ENCODE measurements at places on chromosomes 13 and 19. TPM values are rescaled to one million over a fixed set of nuclear protein-coding genes. Genes with fewer than 3 reads are reported as not detected.

DNA sequence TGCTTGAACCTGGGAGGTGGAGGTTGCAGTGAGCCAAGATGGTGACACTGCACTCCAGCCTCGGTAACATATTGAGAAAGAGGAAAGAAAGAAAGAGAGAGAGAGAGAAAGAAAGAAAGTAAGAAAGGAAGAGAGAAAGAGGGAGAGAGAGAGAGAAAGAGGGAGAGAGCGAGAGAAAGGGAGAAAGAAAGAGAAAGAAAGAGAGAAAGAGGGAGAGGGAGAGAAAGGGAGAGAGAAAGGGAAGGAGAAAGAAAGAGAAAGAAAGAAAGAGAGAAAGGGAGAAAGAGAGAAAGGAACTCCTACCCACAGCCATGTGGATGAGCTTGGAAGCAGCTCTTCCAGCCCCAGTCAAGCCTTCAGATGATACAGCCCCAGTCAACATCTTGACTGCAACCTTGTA, 46.7 kb downstream of the ZNRF4 start:
- DNase-seq: no peak

DNA sequence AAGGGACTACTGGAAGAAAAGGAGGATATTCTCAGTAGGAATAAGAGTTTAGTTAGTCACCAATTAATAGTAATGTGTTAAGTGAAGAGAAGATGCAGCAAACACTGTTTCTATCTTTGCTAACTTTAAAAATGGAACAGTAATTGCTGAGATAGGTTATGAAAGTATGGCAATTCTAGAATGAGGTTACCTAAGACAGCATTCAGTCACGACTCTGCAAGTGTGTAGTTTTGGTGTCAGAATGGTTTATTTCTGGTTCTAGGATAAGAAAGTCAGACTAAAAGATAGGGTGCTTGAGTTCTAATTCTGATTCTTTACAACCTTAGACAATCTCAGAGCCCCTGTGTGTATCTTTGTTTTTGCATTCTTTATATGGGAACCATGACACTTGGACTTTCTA, 138.1 kb downstream of the POU4F1 start:
- DNase-seq: no peak

DNA sequence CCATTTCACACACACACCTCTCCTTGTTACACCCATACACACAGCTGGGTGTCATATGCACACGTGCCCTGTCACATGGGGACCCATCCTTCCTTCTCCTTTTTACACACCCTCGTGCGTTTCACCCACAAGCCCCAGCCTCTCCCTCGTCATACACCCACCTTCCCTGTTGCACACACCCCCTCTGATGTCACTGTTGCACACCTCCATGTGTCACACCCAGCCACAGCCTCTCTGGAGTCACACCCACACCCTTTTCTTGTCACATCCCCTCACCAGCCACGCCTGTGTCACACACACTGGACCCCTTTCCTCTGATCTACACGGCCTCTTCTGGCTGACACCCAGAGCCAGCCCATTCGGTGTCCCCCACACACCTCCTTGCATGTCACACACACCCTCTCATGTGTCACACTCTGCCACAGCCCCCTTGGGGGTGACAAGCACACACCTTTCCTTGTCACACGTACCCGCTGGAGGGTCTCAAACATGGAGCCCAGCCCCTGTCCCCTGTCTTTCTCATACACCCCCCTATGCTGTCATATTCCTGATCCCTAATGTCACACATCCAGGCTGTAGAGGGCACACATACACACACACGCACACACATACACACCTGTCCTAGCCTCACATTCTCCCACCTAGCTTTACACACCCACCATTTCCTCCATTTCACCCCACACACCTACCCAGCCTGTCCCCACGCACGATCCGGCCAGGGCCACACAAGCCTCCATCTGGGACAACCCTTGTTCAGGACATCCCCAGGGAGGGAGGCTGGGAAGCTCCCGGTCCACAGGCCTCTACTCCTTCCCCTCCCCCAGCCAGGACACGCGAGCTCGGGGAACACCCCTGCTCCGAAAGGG, 1.4 kb downstream of the NOVA2 start:
- DNase-seq: no peak

- no peak for DNase-seq
Observed at GRCh38 chr19:14379294-14380065, 1.8 kb upstream of the ADGRE5 start.

- no peak for DNase-seq
Observed at GRCh38 chr19:571566-571974, 826 bp upstream of the BSG start.

DNA sequence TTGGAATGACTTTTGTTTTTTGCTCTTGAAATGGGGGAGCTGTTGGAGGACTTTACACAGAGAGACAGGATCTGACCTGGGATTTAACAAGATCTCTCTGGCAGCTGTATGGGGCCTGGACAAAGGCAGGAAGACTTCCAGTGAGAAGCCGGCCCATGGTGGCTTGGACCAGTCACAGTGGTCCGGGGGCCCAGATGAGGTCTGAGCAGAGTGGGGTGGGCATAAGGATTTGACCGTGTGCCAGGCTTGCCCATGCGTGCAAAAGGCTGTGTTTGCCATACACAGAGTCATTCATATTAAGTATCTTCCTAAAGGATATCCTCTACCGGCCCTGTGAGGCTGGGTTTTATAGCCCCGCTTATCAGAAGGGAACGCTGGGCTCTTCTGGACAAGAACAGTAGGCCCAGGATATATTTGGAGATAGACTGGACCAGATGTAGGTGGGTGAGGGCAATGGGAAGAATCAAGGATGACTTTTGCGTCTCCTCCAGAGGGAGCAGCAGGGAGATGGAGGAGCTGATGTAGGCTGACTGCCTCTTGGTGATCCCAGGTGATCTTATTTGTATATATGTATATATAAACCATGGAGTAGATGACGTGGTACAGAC, 4.1 kb downstream of the SPACA6 start:
- DNase-seq: no peak

- no peak for DNase-seq
Observed at GRCh38 chr19:55193481-55193880, 13.4 kb upstream of the SYT5 start.

DNA sequence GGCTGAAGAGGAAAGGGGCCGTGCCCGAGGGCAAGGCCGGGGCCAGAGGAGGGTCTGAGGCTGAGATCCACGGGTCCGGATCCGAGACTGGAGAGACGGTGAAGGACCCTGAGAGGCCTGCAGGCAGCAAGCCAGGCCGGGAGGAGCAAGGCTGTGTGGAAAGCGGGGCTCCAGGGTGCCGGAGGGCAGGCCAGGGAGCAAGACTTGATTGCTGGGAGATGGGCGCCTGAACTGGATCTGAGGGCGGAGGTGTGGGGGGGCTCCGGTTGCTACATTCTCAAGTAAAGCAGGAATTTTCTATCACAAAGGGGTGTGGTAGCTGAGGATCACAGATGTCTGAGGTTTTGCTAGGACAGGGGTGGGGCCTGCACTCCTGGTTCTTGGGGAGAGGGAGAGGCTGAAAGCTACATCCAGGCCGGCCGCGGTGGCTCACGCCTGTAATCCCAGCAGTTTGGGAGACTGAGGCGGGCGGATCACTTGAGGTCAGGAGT, 3.8 kb downstream of the MAMSTR start:
- DNase-seq: no peak

- DNase-seq: no peak
Observed at GRCh38 chr19:13881692-13882418, 4.9 kb downstream of the NANOS3 start.

DNA sequence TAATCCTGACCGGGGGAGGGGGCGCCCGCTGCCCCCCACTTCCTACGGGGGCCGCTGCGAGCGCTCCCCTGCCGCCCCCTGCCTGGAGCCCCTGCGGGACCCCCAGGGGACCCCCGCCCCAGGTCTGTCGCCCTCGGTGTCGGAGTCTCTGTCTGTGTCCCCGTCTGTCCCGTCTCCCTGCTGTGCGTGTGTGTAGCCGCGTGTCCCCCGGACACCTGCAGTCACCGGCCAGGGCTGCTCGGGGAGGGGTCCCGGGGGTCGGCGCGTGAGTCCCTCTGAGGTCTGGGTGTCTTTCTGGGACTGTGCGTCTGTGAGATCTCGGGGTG, 7.7 kb upstream of the NFIC start:
- DNase-seq: no peak

- DNase-seq: no peak
Observed at GRCh38 chr19:42252365-42253244, 2.3 kb downstream of the ERF start.

DNA sequence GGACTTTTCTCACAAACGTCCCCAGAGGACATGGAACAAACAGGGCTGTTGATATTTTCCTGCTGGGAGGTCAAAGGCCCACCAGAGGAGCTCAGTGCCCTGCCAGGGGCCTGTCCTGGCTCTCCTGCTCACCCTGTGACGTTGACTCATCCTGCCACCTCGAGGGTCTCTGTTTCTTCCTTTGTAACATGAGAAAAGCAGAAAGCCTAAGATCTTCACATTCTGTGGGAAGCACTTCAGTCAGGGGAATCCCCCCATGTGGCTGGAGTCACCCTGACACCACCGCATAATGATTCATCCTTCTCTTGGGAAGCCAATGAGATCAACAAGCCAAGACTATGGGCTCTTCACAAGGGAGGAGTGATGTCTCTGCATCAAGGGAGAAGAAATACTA, 147.9 kb downstream of the KATNAL1 start:
- no peak for DNase-seq

GRCh38 chr19:46296722-46297461, at the start of gene HIF3A:
Gene HIF3A (plus strand): TSS chr19:46297042. CDS start chr19:46297077, 35 bp downstream.
- DNase-seq: no peak

DNA sequence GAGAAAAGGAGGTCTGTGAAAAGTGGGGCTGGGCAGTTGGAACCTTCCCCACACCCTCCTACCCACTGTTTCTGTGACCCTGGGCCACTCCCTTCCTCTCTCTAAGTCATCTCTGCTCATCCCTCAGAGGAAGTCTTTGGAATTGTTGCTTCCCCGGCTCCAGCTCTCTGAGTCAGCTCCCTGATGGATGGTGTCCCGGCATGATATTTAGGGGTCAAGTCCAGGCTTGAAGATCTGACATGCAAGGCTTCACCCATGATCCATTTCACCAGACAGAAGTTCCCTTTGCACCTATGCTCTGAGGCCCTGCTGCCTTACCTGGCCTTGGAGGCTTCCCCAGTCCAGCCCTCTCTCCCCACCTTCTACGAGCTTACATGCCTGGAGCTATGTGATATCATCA, 13.3 kb downstream of the EXOC3L2 start:
- no peak for DNase-seq

DNA sequence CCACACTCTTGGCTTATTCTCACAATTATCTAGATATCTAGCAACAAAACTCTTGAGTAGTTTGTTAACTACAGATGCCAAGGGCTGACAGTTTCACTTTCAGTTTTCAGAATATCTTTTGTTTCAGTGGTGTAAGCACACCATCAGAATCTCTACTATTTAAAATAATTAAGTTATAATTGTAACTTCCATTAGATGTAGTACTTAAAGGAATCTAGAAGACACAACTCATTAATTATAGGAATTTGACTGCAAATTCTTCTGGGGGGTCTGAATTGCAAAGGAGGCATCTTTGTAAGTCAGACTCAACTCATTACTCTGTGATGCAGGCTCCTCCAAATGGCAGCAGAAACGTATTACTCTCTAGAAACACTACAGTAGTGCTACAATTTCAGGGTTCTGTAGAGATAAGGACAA, 44.9 kb upstream of the USPL1 start:
- peak; percentile 12 for DNase-seq

- no peak for DNase-seq
Observed at GRCh38 chr19:51944798-51945552, 17.7 kb downstream of the ZNF613 start.

DNA sequence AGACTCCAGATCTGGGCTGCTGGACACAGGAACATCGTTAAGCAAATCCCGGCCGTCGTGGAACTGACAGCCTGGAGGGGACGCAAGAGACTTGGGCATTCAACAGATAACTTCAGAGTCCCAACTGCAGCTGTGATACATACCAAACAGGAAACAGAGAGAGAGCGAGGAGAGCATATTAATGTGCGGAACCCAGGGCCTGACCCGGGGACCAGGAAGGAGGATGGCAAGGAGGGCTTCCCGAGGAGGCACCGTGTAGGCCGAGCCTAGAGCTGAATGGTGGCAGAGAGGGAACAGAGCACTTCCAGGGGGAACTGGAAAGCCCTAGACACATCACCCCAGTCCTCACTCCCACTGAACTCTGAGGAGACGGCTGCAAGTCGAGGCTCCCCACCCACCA, 68.1 kb downstream of the SIPA1L3 start:
- no peak for DNase-seq

DCT gene
- total RNA-seq: 0.28 TPM

ZNF296 gene
- total RNA-seq: 2.6 TPM

KLK4 gene
- total RNA-seq: not detected

MAB21L1 gene
- total RNA-seq: not detected

LRRC4B gene
- not detected for total RNA-seq

TEX101 gene
- not detected for total RNA-seq

C1QTNF9B gene
- total RNA-seq: not detected

IFNL2 gene
- not detected for total RNA-seq

TYK2 gene
- 250 TPM for total RNA-seq

LRRC63 gene
- 0.31 TPM for total RNA-seq

KIR2DL4 gene
- not detected for total RNA-seq

ADGRE2 gene
- 0.92 TPM for total RNA-seq

LACC1 gene
- total RNA-seq: 0.36 TPM

ZNF98 gene
- not detected for total RNA-seq

ZNF557 gene
- 19.7 TPM for total RNA-seq

Data from CD8-positive, alpha-beta T cell (primary cell).